COLO829 (cell line): ENCODE measurements at places on chromosomes 1 and 21.

DNA sequence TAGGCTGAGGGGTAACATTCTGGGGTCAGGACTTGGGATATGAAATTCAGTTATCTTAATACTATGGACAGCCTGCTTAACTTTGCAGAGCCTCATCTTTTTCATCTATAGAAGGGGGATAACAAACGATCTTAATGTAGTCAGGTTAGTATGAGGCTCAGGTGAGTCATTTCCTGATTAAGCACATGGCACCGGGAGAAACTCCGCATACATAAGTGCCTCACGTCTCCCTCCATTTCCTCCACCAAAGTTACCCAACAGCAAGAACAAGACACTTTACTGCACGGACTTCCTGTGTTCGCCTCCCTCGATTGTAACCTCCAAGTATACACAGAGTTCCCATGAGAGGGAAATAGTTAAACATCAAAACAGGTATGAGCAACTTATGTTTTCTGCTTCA is 112.7 kb upstream of the COA6 start:
- no peak for DNase-seq

DNA sequence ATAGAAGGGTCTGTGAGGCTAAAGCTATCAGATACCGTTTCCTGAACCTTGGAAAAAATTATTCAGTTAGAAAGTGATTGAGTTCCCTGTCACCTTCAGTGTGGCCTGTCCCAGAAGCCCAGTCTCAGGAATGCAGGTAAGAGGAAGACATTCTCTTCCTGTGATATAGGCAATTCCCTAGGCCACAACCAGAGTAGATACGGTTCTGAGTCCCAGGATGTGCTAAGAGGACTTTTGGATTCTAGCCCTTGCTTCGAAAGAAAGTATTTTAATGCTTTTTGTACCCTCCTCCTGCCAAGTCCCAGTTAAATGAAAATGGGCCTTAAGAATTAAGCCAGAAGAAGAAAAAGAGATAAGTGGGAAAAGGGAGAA is 313.5 kb upstream of the PLXNA2 start:
- DNase-seq = no peak

- DNase-seq = no peak
Measured at GRCh38 chr1:61682891-61683290, 42.0 kb downstream of the TM2D1 start.

- DNase-seq = no peak
Measured at GRCh38 chr1:21337454-21337927, 47.2 kb upstream of the ECE1 start.

DNA sequence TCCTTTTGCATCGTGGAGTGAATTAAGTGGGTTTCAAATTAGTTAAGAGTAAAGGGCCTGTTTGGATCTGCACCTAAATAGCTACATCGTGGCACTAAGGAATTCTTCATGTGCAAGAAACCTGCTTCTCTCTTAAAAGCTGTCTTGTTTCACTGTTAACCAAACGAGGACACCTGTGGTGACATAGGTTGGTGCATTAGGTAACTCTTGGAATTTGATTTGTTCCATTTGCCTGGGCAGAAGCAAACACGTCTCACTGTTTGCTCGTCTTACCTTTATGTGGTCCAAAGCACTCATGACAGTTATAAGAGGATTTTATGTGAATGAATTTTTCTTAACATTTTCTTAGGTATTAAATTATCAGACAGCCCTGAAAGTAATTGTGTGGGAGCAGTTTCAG is 60.9 kb downstream of the PRDM2 start:
- no peak for DNase-seq

DNA sequence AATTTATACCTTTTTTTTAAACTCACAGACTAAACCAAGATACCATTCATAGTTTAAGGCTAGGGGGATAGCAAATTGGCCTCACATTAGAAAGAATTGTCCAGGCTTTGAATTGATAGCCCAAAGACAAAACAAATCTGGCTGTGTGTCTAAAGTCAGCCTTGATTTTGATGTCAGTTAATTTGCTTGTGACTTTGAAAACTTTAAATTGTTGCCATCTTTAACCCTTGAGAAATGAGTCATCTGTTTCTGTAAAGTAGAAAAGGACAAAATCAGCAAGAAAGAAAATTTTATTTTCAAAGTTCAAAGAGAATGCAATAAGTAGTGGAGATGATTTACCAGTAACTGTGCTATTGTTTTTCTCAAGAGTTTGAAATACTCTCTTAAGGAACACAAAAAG is 184.5 kb downstream of the RGS7 start:
- DNase-seq = no peak

DNA sequence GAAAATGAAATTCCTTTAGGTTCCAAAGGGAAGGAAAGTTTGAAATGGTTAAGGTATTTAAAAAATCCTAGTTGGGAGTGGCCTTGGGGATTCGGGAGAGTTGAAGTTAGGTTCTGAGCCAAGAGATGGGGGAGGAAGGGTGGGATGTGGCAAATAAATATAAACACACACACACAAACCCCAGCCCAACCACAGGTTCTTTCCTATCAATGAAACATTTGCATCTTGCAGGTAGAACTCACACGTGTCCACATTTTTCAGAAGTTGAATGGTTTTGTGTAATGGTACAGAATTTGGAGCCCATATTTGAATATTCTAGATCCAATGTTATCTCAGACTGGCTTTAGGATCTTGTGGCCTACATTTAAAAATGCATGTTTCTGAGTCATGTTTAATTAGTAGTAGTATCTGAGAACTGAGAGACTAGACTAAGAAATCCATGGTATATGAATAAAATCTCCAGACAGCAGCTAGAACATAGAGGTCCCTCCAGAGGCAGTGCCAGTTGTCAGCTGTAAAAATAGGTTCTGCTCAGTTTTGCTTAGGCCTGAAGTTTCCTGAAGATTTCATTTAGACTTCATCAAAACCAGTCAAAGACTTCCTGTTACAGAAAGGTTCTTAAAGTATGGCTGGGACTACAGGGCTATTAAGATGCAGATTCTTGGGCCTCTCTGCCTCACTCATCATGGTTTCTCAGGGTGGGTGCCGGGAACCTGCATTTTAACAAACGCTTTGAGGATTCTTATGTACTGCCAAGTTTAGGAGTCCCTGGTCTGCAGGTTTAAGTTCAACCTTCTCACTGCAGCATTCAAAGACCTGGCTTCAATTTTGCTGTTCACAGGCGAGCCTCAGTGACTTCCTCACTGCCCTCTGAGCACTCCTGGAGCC is 21.3 kb downstream of the RUNX1 start:
- DNase-seq = no peak

DNA sequence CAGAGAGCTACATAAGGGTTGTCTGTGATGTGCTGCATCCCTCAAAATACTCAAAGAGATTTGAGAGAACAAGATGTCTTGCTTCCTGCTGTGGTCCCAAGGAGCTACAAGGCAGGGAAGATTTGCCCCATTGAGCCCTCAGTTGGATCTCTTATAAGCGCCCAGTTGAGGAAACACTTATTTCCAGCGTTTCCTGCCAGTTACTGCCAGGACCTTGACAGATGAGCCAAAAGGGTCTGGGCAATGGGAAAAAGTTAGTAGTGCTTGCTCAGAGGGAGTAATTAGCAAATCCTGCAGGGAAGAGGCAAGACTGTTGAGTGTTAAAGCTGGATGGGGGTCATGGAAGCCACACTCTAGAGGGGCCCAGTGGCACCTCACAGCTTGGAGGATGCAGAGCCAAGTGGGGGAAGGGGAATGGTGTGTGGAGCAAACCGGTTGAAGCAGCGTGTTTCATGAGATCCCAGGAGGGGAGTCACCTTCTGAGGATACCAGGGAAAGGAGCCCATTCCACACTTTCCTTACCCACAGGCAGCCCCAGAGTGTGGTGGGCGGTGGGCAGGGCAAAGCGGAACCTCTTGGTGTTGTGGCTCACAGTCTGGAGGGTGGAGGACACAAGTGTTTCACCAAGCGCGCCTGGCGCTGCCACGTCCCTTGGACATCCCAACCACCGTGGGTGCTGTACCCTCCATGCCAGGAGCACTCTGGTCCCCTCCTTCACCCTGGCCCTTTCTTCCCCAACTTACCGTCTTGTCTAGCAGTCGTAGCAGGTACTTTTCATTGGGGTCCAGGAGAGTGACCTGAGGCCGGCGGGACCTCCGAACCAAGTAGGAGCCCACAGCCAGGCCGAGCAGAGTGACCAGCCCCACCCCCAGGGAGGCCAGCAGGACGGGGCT is 805 bp downstream of the CYB5R1 start:
- no peak for DNase-seq

- DNase-seq = no peak
Measured at GRCh38 chr1:48182439-48182838, 40.1 kb upstream of the SLC5A9 start.

GRCh38 chr1:37621326-37621870 is 13.3 kb downstream of the RSPO1 start:
- DNase-seq = no peak

GRCh38 chr21:36889401-36889800 is 77.1 kb downstream of the HLCS start:
- no peak for DNase-seq

DNA sequence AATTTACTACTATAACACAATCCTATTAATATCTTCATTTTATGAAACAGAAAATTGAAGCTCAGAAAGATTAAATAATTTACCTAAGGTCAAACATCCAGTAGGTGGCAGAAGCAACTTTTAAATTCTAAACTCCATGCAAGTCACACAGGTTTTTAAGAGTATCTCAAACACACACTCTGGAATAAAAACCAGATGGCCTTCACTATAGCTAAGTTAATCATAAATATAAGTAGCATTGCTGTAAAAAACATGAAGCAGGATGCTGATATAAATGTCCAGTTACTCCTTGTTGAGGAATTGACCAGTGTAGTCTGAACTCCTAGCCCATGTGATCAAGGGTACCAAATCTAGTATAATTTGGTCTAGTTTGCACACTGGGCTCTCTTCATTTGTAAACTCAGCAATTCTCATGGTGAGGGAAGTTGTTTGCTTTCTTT is 9.4 kb upstream of the FMO3 start:
- peak; percentile 11 for DNase-seq

DNA sequence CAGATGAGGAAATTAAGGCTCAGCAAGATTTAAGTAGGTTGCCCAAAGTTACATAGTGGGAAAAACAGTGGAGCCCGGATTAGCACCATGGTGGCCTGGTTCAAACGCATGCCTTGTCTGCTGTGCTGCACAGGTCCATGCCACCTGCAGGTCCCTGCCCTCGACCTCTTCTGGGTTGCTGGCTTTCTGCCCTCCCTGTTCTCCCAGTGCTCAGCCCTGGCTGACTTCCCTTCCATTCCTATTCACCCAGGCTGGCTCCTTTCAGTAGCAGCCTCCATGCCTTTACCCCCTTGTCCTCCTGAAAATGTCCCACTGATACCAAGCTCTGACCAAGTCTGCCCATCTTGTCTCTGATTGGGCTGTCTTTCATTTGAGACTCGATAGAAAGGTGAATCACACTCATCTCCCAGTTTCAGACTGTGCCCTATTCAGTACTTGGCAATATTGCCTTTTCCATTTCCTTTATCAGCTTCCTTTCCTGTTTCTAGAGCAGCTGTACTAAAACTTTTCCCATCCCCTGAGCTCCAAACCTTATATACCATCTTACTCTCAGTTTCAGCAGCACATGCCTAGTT is 75.8 kb downstream of the ST3GAL3 start:
- no peak for DNase-seq

DNA sequence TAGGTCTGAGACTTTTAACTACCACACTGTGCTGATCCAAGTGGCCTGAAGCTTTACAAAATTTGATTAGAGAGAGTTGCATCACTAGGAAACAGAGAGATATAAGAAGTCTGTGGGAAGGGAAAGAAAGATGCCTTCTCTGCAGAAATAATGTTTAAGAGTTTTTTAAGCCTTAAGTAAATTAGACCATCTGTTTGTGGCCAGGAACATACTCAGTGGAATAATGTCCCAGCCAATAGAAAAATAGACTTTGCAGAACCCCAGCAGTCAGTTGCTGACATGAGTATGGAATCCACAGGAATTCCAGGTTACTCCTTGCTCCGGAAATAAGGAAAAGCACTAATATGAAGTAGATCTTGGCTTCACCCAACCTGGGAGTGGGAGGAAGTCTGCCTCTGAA is 144.8 kb downstream of the ST6GALNAC5 start:
- DNase-seq = no peak

- peak; percentile 77 for DNase-seq
Measured at GRCh38 chr1:7265771-7266371, 480.6 kb downstream of the CAMTA1 start.

- no peak for DNase-seq
Measured at GRCh38 chr1:158818560-158818959, 12.6 kb upstream of the MNDA start.

GRCh38 chr21:15301736-15302135 is 236.9 kb upstream of the NRIP1 start:
- DNase-seq = no peak

DNA sequence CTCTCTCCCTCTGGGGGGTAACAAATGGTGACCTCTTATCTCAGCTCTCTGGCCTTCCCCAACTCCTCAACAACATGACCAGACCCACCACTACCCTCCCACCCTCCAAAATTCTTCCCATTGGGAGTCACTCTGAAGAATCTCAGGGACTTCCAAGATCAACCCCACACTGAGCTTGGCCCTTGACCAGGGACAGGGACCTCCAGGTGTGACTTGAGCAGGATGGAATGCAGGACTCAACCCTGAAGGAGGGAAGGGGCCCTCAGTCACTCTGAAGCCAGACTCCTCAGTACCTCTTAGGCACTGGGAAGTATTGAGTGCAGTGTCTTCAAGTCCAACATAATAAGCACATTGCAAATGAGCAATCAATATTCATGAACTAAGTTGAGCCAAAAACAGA is 1.9 kb downstream of the CASQ1 start:
- no peak for DNase-seq

GRCh38 chr1:229614701-229615100 is 11.2 kb downstream of the TAF5L start:
- no peak for DNase-seq

- peak; percentile 77 for DNase-seq
Measured at GRCh38 chr1:47437447-47438164, at the start of gene FOXD2. Gene FOXD2 (plus strand): TSS chr1:47438044. CDS start chr1:47438136, 92 bp downstream.

DNA sequence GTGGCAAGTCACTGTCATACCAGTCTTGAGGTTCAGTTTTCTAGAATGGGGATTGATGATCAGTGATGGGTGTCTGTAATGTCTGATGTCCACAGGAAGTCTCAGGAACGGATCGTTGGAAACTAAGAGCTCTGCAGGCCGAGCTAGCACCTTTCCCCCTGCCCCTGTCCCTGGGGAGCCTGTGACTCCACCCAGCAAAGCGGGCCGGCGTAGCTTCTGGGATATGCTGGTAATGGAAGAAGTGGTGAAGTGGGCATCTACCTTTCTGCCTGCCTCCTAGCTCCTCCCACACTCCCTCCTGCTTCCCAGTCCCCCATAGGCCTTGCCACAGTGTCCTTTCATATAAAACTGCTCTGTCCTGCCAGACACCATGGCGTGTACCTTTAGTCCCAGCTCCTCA is 13.4 kb downstream of the HYI start:
- DNase-seq = no peak

GRCh38 chr1:33687000-33687399 is 176.9 kb upstream of the HMGB4 start:
- no peak for DNase-seq

GRCh38 chr1:167650269-167651160 is 20.5 kb downstream of the RCSD1 start:
- DNase-seq = no peak

DNA sequence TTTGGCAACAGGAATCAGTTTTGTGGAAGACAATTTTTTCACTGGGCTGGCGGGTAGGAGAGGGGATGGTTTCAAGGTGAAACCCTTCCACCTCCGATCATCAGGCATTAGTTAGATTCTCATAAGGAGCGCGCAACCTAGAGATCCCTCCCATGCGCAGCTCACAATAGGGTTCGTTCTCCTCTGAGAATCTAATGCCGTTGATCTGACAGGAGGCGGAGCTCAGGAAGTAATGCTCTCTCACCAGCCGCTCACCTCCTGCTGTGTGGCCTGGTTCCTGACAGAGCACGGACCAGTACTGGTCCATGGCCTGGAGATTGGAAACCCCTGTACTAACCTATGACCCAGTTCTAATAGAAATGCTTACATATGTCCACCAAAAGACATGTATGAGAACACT is 96.6 kb upstream of the KIAA1614 start:
- no peak for DNase-seq
